CD4-positive, alpha-beta T cell treated with Interferon gamma for 1 hour (primary cell): ENCODE measurements at places on chromosomes 1 and 21.

DNA sequence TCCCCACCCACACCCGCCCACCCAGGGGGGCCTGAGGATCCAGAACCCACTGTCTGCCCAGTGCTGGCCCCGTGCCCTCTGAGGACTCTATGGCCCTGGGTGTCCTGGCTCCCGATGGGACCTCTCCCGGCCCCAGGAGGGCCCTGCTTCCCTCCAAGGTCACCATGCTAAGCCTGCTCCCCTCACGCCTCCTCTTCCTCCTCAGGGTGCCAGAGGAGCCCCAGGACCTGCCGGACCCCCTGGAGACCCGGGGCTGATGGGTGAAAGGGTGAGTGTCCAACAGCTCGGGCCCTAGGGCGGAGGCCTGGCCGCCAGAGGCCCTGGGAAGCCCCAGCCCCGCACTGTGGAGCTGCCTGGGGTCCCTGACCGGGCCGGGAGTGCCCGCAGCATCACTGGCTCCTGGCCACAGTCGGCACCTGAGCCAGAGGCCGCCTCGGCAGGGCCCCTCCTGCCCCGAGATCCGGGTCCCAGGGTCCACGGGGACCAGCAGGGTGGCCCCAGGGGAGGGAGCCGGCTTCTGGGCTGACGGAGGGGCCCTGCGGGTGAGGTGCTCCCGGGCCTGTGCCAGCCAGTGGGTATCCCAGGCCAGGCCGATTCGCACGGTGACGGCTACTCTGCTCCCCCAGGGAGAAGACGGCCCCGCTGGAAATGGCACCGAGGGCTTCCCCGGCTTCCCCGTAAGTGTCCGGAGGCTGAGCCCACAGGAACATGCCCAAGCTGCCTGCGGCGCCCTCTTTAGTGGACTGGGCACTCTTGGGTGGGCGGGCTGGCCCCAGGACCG is 16.1 kb downstream of the COL6A1 start:
- DNase-seq: no peak

DNA sequence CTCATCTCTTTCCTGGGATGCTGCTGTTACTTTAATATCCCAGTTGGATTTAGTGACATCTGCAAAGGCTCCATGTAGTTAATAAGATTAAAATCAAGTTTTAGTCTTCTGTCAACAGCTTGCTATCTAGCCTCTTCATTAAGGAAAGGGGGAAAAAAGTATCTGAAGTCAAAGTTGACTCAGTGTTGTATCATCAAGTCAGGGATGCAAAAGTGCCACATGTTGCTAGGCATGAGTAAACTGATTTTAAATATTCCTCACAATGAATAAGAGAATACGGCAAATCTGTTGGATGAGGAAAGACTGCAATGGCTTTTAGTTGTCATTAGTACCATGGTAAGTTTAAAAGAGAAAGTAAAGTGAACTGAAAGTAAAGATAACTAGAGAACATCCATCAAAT is 383.2 kb upstream of the ZRANB2 start:
- no peak for DNase-seq

DNA sequence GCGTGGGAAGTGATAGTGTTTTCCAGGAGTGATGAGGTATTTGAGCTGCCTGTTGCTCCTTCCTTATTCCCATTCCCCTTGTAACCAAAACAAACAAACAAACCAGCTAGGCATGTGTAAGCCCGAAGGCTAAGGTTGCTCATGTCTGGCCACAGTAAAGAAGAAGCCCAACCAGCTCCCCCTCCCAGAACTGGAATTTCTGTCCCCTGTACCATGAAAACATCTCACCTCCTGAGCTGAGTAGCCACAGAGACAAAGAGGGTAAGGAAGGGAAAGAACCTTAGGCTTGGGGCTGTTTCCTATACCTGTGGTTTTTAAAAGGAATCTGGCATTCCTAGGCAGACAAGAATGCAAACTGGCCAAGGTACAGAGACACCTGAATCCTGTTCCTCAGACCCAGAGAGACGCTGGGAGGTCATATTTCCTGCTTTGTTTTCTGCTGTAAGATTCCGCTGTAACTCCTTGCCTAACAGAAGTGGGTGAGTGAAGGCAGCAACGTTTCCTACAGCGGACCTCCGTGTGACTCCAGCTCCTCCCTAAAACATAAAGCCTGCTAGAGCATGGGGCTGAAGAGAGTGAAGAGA is 41.7 kb upstream of the RAB4A start:
- DNase-seq: no peak

DNA sequence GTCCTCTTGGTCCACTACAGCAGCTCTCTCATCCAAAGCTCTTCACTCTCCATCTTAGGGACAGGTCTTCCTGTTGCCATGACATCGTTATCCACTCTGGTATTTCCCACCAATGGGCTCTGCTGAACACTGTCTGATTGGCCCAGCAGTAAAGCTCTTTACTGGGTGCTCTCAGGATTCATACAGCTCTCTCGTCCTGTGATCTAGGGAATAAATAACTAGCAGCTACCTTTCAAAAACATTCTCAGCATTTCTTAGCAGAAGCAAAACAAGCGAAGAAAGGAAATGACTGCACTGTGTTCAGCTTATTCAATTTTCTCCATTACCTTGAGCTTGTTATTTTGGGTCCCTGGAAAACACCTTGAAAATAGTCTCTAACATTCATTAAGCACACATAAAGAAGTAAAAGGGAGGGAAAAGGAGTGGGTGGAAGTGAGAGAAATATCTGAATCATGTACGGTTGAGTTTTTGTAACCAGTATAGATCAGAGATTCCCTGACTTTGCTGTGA is 163.4 kb upstream of the SGIP1 start:
- DNase-seq: no peak

GRCh38 chr1:210448297-210448892 is 119.7 kb downstream of the HHAT start:
- no peak for DNase-seq

DNA sequence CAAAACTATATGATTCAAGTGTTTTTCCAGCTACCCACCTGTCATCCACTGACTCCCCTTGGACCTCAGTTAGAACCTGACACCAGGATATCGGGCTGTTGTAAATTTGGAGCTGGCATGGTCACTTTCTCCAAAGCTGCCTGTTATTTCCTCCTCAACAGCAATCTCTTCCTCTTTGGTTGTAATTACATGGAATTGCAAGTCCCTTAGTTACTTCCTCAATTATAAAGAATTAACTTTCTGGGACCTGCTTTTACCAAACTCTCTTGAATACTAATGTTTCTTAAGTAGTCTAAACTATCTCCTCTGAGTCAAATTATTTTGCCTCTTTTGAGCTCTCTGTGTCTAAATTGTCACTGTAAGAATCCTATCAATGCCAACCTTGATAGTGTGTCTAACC is 150.3 kb upstream of the SGIP1 start:
- DNase-seq: no peak

DNA sequence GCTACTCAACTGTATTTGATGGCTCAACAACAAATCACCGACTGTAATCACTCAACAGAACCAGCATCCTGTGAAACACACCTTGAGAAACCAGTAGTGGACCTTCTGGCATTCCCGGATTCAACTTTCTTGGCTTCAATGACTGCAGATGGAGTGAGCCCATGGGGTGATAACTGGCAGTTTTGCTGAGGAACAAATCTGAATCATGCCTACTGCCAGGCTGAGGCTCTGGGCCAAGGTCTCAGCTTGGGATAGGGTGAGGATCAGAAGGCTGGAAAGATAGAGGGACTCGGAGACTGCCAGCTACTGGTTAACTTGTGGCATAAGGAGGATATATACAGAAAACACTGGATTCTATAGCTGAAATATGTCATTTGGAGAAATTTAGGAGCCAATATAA is 63.5 kb upstream of the DIRAS3 start:
- no peak for DNase-seq

DNA sequence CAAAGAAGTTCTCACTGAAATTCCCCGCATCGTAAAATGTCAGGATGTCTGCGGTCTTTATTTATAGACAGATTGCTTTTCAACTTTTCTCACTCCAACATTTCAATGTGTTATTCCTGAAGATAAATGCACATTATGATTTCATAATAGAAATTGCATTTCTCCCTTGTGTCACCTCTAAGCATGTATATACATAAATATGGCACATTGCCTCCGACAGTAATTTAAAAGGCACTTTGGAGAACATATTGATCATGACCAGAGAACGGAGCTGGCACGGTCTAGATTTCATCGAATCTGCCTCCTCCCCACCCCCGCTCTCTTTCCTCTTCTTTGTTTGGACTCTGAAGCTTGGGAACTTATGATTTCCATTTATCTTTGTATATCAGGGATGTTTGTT is 54.9 kb upstream of the IGSF21 start:
- no peak for DNase-seq
